Stomach (tissue), 19 donors: ENCODE measurements at places on chromosomes 12 and 14. TPM values are rescaled to one million over a fixed set of nuclear protein-coding genes. Genes with fewer than 3 reads are reported as not detected.

GRCh38 chr12:40921563-40922163, 229.4 kb downstream of the CNTN1 start:
- no peak overlapping the region for H3K27ac ChIP-seq
- H3K36me3 ChIP-seq, result no peaks in the 10 kb centered on the region
- no peaks in the 10 kb centered on the region for H3K4me1 ChIP-seq
- H3K27me3 ChIP-seq, result no peaks in the 10 kb centered on the region
- no peak overlapping the region for H3K4me3 ChIP-seq
- no peak for DNase-seq

HOXC12 gene
- not detected for total RNA-seq

DNA sequence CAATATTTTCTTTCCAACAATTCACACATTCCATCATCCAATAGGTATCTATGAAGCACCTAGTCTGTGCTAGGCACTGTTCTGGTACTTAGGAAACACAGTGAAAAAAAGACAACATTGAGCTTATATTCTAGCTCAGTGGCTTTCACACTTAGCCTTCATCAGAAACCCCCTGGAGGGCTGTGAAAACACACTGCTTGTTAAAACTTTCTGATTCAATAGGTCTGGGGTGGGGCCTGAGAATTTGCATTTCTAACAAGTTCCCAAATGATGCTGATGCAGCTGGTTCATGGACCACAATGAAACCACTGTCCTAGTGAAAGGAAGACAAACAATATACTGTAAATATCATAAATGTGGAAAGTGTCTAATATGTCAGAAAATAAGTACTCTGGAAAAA, 5.9 kb downstream of the VTI1B start:
- no peak overlapping the region for H3K27ac ChIP-seq
- DNase-seq, result no peak
- H3K4me1 ChIP-seq, result peaks cover 76% of the 10 kb centered on the region

DNA sequence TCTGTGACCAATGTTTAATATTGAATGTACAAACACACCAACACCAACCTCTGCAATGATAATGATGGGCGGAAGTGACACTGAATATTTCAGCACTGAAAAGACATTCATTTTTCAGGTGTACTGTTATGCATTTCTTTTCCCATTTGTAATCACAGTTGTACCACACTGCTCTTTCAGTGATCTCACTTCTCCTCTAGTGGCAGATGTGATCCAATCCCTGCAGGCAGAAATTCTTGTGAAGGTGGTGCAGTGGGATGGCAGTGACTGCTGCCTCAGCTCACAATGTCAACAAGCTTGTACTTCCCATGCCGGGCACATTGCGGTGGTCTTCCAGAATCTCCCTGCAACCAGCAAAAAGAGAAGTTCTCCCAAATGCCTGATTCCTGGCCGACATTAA, 23.0 kb upstream of the ERGIC2 start:
- H3K27ac ChIP-seq, result no peak overlapping the region
- no peak for DNase-seq
- H3K27me3 ChIP-seq, result no peaks in the 10 kb centered on the region
- H3K4me1 ChIP-seq, result no peaks in the 10 kb centered on the region
- no peaks in the 10 kb centered on the region for H3K36me3 ChIP-seq
- H3K4me3 ChIP-seq, result no peak overlapping the region

DNA sequence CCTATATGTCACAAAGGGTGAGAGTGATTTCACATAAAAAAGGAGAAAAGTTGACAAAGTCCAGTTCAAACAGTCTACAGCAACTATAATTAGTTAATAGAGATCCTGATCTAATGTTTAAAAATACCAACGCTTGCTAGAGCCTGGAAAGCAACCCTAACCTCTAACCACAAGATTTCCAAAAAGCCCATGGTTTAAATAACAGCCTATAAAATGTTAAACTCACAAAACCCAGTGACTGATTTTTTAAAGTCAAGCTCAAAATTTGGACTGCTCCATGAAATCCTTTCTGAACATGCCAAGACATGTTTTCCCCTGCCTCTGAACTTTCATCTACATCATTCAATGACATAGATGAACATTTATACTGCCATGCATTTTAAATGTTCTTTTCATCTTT, 81.6 kb downstream of the PLEKHG7 start:
- peaks cover 19% of the 10 kb centered on the region for H3K4me1 ChIP-seq
- no peak overlapping the region for H3K4me3 ChIP-seq
- H3K27ac ChIP-seq, result no peak overlapping the region
- H3K36me3 ChIP-seq, result peaks cover 17% of the 10 kb centered on the region
- no peaks in the 10 kb centered on the region for H3K27me3 ChIP-seq
